ENCODE measurements at places on chromosomes 16 and 17.

DNA sequence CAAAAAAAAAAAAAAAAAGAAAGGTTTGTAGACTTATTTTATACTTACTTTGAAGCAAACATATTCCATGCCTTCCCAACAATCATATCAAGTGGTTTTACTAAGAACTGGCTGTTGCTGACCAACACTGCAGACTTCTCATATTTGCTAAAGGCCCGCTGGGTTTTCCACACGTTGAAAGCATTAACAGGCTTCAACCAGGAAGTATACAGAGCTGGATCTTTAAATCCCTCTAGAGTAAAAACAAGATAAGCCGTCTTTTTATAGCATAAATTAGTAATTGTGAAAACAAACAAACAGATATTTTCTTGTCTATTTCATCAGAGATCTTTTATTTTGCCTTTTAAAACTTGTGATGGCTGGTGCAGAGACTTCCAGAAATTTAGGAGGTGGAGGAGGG, 29.1 kb downstream of the TUBD1 start:
- no peak for DNase-seq

GRCh38 chr17:75913537-75914210, 9.0 kb upstream of the MRPL38 start:
- DNase-seq: no peak

DNA sequence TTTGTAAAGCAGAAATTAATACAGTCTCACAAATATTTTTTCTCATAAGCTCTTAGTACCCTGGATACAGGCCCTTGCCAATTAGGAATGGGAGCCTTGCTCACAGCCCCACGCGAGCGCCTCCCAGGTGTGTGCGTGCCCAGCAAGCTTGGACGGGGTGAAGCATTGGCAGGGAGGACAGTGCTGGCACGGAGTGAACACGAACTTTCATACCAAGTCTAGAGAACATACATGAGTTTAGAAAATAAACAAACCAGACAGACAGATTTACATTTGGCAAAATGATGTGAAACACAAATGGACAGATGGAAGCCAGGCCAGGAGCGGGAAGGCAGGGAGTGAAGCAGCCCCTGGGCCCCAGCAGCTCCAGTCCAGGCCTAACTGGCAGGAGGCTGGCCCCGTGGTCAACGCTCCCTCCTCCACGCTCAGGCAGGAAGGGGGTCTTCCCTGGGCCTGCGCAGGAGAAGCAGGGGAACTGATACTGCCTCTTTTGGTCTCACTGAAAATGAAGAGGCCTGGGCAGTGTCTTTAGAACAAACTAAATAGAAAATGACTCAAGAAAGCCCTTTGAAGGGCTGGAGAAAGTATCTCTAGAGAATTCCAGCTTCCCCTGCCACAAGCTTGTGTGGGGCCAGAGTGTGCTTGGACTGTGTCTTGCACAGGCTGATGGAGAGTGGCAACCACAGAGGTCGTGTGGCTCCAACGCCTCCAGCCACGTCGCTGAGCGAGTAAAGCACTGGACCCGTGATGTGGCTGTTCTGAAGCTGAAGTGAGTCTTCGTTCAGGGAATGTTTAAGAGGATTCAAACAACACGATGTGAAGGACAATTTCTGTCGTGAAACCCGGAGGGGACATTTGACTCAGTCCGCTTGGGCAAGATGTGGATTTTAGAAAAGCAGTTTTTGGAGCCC, 9.9 kb upstream of the FOXJ1 start:
- no peak for DNase-seq

- DNase-seq: no peak
Measured at GRCh38 chr16:88662222-88662842, 559 bp downstream of the MVD start.

- no peak for DNase-seq
Measured at GRCh38 chr16:21265104-21265837, 12.8 kb downstream of the CRYM start.

DNA sequence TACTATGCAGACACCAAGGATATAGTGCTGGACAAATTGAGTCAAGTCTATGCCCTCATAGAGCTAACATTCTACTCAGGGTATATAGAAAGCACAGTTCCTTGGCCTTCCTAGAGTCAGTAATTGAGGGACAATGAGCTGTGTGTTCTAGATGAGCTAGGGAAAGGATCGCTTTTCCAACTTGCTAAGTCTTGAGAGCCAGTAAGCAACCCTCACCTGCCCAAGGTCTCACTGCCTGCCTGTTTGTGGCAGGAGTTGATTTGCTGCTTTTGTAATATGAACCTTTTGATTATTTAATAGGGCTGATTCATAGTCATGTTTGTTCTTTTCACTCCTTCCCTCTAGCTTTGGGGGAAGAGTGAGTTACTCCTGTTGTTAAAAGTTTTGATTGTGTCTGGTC, 6.5 kb downstream of the DDX42 start:
- DNase-seq: no peak

DNA sequence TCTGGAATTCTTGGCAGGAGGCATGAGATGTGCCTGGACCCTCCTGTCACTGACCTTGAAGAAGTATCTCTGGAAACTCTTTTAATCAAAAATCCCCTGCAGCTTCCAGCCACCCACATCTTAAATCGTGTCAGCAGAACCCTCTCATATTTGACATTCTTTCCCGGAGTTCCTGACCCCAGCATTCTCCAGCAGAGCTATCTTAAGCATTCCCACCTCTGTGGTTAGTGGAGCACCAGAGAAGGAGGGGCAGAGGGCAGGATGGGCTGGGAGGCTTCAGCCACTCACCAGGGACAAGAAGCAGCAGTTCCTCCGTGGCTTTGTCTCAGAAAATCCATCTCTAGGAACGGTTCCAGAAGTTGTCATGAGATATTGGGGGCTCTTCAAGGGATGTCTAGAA, 149.9 kb downstream of the RGS9 start:
- DNase-seq: no peak

- no peak for DNase-seq
Measured at GRCh38 chr16:69384974-69385373, 833 bp downstream of the TERF2 start.

DNA sequence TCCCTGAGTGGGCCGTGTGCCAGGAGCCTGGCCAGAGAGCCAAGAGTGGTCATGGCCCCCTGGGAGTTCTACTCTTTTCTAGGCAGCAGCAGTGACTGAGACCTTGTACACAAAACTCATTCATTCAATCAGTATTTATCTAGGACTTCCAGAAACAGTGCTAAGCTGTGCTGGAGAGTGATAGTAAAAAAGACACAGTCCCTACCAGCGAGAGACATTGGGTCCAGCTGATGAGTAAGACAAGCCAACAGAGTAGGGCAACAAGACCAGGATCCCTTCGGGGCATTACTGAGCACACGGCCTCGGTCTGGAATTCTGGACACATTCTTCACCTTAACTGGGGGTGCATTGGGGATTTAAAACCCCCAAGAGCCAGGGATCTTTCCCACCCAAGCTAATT, 20.2 kb downstream of the CBX4 start:
- DNase-seq: no peak

- no peak for DNase-seq
Measured at GRCh38 chr16:21009815-21010214, 109.2 kb downstream of the LYRM1 start.

DNA sequence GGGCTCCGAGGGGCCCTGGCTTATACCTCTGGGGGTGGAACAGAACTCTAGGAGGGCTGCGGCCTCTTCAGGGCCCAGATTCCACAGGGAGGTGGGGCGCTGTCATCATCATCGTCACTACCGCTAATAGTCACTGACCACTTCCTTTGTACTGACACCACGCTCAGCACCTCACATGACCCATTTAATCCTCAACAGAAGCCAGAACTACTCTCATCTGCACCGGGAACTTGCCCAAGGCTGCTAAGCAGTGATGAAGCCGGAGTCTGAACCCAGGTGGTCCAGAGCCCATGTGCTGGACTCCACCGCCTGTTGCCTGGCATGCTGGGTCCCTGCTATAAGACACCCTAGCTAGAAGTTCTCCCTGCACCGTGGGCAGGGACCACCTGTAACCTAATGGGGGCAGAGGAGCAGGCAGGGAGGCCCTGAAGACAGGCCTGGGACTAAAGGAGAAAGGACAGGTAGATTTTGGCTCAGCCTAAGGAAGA, 12.0 kb downstream of the UNC13D start:
- no peak for DNase-seq

GRCh38 chr16:69348222-69348621, 3.4 kb downstream of the TMED6 start:
- DNase-seq: no peak

DNA sequence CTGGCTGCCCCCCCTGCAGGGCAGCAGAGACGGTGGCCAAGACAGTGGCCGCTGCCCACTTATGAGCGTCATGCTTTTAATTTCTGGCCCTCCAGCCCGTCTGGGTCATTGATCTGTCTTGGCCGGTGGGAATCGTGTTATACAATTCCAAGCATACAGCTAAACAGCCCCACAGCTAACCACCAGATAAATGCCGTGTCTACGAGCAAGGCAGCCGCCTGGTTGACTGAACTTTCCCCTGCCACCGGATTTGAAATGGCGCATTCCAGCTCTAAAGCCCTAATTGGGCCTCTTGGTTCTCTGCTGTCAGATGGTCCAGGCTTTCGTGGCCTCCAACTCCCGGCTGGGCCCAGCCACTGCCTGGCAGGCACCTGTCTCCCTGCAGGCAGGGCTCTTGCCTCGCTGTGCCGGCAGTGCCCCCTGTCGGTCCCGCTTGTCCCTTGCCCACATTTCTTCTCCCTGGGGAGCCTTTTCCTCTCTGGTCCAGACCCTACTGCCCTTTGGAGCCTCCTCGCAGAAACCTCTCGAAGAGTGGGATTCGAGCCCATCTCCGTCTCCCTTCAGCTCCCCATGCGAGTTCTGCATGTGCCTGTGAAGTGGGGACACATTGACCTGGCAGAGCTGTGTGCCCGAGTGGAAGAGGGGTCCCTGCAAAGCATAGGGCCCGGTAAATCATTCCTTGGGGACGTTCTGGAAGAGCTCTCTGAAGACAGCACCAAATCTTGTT, 1.8 kb upstream of the RBFOX3 start:
- DNase-seq: no peak

DNA sequence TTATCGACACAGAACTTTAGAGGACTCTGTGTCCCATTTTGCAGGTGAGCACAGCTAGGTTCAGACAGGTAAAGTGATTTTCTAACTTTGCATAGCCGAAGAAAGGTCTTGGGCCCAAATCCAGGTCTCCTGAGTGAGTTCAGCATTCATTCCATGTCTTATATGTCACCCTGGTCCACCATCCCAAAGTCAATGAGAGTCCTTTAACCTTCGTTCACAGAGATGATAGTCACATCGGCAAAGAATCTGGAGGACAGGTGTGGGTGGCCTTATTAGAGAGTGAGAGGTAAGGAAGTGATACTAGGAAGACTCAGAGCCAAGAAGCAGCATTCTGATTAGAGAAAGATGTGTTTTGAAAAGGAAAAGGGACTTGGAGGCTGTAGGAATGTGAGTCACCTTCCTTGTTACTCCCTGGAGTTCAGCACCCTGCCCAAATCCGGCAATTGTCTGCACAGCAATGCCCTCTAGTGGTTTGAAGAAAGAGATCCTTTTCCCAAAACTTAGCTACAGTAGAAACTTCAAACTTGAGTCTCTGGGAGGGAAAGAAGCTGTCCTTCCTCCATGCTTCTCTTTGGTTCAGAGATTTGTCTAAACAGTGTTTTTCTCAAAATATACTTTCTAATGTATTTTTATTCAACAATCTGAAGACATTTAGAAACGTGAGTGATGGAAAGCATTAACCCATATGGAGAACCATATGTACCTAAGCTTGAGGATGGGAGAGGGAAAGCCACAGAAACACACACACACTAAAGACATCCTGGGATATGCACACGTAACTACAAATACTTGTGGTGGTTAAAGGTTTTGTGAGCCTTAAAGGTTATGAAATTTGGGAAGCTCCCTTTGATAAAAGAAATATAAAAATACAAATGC, 96.4 kb upstream of the SHISA6 start:
- no peak for DNase-seq

- DNase-seq: no peak
Measured at GRCh38 chr16:4580250-4580649, 24.1 kb downstream of the C16orf96 start.

DNA sequence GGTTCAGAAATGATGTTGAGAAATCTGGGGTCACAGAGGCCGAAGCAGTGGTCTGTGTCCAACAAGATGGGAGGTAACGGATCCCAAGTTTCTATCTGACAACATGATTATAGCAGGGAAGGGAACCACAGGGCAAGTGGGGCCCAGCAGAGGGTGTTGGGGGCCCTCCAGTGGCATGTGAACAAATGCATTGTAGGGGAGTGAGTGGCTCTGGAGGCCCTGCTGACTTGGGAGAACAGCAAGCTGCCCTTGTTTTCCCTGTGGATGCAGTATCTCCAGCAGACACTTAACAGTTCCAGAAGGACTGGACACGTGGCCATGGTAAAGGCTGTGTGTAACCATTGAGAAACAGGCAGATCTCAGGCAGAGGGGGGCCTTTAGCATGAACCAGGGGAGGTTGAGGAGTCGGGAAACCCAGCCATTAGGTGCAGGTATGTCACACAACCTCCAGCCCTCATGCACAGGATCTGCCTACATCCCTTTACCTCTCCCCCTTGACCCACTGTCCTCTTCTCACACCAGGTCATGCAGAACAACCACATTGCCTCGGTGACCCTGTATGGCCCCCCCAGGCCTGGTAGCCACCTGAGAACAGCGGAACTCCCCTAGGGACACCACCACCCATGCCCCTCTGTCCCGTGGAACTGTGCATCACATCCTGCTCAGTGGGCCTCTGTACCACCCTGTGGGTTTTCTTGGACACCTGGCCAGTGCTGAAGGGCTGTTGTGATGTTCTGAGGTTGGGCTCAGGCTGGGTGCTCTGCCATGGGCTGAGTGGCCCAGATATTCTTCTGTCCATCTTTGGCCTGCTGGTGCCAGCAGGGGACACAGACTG, 4.1 kb downstream of the B3GNT9 start:
- no peak for DNase-seq

- no peak for DNase-seq
Measured at GRCh38 chr17:69058165-69058564, 2.6 kb downstream of the ABCA9 start.

- DNase-seq: no peak
Measured at GRCh38 chr16:81586977-81587625, 142.5 kb downstream of the CMIP start.

- no peak for DNase-seq
Measured at GRCh38 chr17:74654742-74655141, 31.2 kb upstream of the CD300E start.

DNA sequence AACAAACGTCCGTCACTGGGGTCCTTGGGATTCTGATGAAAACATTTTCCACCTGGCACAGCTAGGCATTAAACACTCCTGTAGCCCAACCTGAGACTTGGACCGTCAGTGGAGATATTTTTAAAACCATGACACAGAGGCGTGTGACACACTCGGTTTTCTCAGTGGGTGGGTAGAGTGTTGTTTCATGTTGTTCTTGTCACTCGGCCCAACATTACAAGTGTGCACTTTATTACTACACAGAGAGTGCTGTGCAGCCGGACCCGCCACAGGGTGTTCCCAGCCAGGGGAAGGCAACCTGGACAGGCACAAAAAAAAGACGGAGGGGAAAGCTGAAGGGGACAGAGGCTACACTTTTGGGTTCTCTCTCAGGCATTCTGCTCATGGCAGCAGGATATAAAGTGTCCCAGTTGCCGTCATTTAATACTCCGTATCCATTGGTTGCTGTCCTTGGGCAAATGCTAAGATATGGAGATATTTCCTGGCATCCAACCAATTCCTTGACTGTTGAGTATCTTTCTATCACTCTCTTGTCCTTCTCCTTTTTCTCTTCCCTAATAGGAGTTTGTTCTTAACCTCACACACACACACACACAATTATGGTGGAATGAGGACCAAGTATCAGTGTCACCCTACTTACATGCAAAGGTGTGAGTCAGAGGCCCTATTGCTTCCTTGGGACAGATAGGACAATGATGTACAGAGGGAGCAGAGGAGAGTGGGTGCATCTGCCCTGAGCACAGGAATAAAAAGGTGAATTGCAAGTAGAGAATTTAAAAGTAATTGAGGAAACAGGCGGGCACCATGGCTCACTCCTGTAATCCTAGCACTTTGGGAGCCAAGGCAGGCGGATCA, 154.1 kb upstream of the SOX9 start:
- no peak for DNase-seq
